HT-29 (cell line): ENCODE measurements at places on chromosomes 12 and 14.
A peak's percentile ranks its signal among the peaks of the same experiment; 100 is the strongest.

DNA sequence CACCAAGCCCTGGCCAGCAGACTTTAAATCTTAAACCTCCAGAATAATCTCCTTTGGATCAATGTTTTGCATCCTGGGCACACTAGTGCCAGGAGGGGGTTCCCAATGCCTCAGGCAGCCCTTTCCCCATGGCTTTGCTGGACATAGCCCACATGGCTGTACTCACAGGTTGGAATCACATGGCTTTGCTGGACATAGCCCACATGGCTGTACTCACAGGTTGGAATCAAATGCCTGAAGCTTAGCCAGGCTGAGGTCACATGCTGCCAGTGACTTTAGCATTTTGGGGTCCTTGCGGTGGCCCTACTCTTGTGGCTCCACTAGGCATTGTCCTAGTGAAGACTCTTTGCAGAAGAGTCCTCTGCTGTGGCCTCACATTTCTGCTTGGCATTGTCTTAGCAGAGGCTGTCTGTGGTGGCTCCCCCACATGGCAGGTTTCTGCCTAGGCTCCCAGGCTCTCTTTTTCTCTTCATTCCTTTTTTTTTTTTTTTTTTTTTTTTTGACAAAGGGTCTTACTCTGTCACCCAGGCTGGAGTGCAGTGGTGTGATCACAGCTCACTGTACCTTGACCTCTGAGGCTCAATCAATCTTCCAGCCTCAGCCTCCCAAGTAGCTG is 13.0 kb downstream of the FLVCR2 start:
- DNase-seq = no peak

DNA sequence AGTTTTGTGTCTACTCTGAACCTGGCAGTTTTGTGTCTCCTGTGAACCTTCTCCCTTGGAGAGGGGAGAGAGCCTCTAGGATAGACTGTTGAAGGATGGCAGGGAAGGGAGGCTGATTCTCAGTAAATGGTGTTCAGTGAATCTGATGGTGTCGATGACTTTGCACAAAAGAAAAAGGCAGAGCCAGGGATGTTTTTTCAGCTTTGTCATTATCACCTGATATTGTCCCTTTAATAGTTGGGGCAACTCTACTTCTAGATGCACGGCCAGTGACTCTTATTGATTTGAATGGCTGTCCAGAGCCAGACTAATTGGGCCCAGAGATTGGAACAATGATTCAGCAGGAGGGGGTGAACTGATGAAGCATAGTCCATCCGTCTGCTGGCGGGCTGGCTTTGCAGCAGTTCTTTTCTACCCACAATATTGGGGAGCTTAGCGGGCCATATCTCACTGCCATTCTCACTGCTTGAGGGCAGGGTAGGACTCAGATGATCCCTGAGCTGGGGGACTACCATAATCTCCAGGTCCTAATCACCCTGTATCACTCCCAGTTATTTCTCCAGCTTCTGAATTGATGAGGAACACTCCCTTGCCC is 93.1 kb downstream of the ADCK1 start:
- no peak for DNase-seq

DNA sequence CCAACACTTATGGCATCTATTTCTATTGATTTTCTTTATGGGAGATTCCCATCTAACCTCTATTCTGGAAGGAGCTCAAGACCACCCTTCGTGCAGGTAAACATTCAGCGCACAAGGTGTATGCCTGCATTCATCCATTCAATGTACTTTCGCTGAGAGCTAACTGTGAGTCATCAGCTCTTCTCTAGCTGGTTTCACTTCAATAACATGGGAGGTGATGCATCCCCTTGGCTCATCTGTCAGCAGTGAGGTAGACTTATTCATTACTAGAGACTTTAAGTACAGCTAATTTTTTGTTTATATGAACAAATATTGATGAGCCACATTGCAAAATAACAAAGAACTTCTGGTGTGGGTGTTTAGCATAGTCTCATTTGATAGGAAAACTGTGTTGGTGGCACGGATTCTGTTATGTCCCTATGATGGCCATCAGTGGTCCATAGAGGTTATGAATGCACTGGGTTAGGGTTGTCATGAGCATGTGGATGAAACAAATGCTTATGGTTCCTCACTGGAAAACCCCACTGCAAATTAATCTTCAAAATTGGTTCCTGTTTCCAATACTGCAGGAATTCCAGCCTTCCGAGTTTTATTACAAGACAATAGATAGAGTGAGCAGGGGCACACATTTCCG is 1151.0 kb downstream of the BCL11B start:
- DNase-seq = no peak

GRCh38 chr12:109731806-109732205 is 18.2 kb downstream of the FAM222A start:
- no peak for DNase-seq

- DNase-seq = peak; percentile 34
These were observed 215.7 kb downstream of the SYT10 start for GRCh38 chr12:33223956-33224355.

DNA sequence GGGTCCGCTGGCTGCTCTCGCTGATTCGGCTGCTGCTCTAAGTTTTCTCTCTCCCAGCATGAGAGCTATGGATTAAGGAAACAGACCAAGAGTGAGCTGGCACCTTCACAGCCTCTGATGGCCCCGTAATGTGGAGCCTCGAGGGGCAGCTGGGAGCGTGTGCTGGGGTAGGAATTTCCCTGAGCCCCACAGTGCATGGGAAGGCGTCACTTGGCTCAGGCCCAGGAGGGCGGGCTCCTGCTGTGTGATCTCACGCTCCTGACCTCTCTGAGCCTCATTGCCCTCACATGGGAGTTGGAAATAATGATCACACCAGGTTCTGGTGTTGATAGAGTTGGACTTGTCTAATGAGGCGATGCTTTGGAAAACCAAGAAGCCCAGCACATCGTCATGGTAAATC is 238.6 kb upstream of the CRY1 start:
- DNase-seq = no peak

GRCh38 chr14:89202413-89203190 is 214.4 kb downstream of the FOXN3 start:
- DNase-seq = no peak

DNA sequence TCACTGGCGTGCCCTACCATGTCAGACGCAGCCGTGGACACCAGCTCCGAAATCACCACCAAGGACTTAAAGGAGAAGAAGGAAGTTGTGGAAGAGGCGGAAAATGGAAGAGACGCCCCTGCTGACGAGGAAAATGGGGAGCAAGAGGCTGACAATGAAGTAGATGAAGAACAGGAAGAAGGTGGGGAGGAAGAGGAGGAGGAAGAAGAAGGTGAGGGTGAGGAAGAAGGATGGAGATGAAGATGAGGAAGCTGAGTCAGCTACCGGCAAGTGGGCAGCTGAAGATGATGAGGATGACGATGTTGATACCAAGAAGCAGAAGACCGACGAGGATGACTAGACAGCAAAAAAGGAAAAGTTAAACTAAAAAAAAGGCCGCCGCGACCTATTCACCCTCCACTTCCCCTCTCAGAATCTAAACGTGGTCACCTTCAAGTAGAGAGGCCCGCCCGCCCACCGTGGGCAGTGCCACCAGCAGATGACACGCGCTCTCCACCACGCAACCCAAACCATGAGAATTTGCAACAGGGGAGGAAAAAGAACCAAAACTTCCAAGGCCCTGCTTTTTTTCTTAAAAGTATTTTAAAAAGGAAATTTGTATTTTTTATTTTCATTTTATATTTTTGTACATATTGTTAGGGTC is 13.2 kb downstream of the TRIP11 start:
- no peak for DNase-seq

- DNase-seq = no peak
These were observed 13.0 kb downstream of the GTSF1 start for GRCh38 chr12:54460317-54460923.

- no peak for DNase-seq
These were observed 213.1 kb downstream of the CHST11 start for GRCh38 chr12:104669851-104670337.

GRCh38 chr12:111715279-111715678 is 29.4 kb downstream of the ACAD10 start:
- DNase-seq = peak; percentile 29

DNA sequence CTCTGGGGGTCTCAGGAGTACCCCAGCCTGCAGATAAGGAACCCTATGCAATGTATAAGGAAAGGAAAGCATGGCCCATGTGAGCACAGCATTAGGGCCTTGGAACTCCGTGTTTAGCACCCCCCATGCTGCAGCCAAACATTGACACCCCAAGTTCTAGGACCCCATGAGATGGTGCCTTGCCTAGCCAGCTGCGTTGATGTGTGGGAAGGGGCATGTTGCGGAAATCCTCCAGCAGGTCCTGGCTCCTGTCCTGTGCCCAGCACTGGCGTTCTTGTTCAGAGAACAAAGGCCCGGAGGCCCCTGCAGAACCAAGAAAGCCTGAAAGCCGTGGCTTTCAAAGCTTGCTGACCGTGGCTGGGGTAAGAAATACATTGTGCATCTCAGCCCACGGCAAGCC is 99.4 kb upstream of the DIO3 start:
- DNase-seq = no peak
